NCI-H774 (cell line): ENCODE measurements at places on chromosomes 4 and X.

GRCh38 chr4:88765729-88766128, 68.1 kb upstream of the NAP1L5 start:
- DNase-seq: no peak

DNA sequence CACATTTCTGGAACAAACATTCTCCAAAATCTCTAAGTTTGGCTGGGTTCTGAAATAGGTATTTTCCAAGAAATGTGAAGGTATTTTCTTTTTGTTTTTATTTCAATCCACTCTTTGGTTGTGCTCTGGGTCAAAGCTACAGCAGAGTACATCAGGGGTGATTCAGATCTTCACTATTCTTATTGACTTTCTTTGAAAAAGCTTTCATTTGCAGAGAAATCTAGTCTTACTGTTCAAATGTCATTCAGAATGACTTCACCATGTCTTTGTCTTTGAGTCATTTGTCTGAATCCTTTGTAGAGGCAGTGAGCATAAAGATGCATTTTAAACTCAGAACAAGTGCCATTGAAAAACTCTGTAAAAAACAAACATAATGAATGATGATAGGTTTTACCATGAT, 547.2 kb upstream of the ADGRL3 start:
- DNase-seq: no peak

GRCh38 chrX:725971-726370, 95.4 kb downstream of the SHOX start:
- no peak for DNase-seq

DNA sequence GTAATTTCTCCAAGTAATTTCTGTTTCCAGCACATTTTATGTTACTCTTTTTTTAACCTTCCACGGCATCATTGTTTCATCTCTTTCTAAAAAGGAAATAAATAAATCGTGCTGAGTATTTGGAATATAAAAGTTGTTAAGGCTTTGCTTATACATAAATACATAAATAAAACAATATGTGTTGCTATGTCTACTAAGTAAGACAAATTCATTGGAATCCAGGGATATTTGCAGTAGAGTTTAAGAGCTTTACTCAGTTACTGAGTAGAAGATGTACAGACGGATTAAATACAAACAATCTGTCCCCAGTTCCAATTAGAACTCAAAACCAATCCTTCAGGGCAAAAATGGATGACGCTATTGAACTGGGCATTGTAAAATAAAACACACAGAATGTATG, 1.4 kb downstream of the ARHGAP24 start:
- no peak for DNase-seq

GRCh38 chr4:15562623-15563022, 92.5 kb downstream of the FBXL5 start:
- DNase-seq: no peak

DNA sequence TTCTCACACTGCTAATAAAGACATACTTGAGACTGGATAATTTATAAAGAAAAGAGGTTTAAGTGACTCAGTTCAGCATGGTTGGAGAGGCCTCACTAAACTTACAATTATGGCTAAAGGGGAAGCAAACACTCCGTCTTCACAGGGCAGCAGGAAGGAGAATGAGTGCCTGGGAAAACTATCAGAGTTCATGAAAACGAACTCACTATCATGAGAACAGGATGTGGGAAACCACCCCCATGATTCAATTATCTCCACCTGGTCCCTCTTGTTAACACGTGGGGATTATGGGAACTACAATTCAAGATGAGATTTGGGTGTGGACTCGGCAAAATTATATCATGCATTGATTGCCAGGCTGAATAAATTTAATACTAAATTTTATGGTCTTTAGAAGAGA, 592.7 kb downstream of the GRXCR1 start:
- no peak for DNase-seq

DNA sequence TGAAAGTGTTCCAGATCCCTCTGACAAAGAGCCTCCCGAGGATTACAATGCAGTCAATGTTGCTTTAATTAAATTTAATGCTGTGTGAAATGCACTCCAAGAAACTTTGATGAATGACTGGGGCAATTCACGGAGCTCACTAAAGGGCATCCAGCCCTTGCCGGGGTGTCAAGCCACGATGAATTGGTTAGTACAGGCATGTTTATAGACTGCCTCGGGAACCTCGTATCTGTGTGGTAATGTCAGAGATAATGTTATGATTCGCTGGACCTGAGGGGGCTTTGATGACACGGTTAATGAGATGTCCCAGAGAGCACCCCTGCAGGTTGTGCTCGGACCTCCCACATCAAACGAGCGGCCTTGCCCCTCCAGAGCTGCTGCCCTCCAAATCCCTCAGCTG, 428.8 kb downstream of the NKX6-1 start:
- no peak for DNase-seq

DNA sequence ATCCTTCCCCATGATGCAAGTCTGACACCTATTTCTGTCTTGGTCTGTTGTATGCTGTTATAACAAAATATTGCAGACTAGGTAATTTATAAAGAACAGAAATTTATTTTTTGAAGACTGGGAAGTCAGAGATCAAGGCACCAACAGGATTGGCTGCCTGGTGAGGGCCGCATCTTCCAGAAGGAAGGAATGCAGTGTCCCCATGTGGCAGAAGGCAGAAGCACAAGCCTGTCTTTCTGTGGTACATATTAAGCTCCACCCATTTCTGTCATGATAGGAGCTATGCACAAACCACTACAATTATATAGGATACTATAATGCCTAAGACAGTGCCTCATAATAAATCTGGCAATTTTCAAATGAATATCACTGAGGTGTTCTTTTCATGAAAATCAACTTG, 502.3 kb upstream of the DIAPH2 start:
- DNase-seq: no peak

- no peak for DNase-seq
These were observed 313.9 kb downstream of the FBXW7 start for GRCh38 chr4:152221816-152222516.

DNA sequence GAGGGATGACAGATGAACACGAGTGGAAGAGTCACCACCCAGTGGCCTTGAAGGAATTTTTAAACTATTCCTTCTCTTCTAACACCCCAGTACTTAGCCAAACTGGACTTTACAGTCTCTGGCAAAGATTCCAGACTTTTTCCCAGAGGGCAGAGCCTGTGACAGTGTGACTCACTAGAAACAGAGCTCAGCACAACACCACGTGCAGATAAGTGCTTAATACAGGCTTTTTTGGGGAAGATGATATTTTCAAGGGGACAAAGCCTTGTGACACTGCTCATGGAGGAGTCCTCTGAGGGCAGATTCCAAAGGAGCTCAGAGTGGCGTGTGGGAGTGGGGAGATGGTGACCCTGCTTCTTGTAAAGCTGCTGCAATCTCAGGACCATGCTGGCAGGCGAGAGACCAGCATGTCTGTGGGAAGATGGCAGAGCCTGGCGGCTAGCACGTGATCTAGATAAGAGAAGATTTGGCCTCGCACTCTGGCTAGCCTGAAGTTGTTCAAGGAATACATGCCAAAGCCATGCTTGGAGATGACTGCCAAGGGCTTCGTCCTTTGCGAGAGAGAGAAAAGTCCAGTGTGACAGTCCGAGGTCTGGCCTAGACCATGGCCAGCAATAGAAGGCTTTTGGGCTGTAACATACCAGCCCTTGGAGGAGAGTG, 2.4 kb downstream of the RAB33A start:
- DNase-seq: no peak

GRCh38 chr4:75031775-75032174, 98.9 kb downstream of the PARM1 start:
- DNase-seq: no peak

DNA sequence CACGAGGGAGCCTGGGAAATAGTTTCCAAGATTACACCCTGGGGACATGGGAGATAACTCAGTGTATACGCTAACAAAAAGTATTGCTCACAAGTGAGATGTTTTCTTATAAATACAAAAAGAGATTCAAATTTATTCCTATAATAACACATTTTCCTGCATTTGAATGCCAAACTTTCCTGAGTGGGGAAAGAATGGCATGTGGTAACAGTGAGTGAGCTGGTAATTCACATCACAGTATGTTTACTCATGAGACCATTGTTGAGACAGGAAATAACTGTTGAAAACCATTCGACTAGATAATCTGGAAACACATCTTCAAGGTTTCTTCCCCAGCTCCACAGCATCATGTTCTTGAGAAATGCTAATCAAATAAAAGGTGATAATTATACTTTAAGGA, 109.1 kb downstream of the TASL start:
- DNase-seq: no peak

GRCh38 chrX:100812216-100813158, 7.7 kb upstream of the CSTF2 start:
- DNase-seq: no peak

GRCh38 chr4:40194602-40195161, 2.1 kb upstream of the RHOH start:
- no peak for DNase-seq

- DNase-seq: no peak
These were observed 31.8 kb downstream of the SERTM2 start for GRCh38 chrX:111543212-111543741.

GRCh38 chr4:78162821-78163220, 105.7 kb downstream of the FRAS1 start:
- DNase-seq: no peak

DNA sequence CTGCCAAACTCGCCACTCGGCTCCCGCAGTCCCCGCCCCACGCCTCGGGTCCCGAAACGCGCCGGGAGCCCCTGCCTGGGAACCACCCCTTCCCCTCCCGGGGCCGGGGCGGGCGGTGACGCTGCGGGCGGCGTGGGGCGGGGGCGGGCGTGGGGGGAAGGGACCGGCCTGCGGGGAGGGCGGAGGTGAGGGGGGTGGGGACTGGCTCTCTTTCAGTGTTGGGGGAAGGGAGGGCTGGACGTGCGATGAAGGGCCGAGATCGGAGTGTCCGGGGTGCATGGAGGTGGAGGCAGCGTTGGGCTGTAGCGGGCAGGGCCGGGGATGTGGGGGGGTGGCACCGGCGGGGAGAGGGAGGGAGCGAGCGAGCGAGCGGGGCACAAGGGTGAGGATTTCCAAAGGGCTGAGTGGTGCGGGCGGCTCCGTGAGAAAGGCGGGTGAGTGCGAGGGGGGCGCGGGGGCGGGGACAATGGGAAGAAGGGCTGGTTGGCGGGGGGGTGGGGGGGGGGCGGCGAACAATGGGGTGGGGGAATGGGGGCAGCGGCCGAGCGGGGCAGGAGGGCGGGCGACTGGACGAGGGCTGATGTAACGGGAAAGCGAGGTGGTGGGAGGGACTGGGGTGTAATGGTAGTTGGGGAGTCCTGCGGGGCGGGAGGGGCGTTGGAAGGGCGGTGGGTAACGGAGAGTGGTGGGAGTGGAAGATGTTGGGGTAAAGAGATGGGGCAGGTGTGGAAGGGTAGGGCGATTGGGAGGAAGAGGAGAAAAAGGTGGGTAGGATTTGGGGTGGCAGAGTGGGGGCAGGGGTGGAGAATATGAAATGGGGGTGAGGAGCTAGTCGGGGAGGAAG, 578 bp downstream of the DCUN1D4 start:
- DNase-seq: peak; percentile 70

GRCh38 chr4:190018201-190018920, 8.7 kb downstream of the FRG2 start:
- DNase-seq: no peak

- no peak for DNase-seq
These were observed 15.4 kb upstream of the KLHL2 start for GRCh38 chr4:165191814-165192499.
